Activated T-helper 1 cell treated with anti-CD3 and anti-CD28 coated beads, Interleukin-2, amount 50 U/mL, for 16 hours (primary cell): ENCODE measurements at places on chromosomes 12 and 14.

DNA sequence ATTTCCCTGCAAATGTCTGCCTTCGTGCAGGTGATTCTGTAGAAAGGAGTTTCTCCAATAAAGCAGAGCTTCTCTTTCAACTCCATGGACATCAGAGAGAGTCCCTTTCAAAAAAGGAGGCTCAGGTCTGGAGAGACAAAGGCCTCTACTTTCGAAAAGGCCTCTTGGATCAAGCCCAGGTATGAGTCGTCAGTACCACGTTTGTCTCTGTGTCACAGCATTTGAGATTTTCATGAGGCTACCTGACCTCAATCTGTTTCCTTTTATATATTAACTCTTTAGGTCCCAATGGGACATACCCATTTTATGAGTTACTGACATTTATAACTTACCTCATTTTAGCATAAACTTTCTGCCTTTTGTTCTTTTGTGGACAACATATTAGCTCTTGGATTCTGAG lies 290.8 kb downstream of the RPAP3 start:
- DNase-seq = no peak

DNA sequence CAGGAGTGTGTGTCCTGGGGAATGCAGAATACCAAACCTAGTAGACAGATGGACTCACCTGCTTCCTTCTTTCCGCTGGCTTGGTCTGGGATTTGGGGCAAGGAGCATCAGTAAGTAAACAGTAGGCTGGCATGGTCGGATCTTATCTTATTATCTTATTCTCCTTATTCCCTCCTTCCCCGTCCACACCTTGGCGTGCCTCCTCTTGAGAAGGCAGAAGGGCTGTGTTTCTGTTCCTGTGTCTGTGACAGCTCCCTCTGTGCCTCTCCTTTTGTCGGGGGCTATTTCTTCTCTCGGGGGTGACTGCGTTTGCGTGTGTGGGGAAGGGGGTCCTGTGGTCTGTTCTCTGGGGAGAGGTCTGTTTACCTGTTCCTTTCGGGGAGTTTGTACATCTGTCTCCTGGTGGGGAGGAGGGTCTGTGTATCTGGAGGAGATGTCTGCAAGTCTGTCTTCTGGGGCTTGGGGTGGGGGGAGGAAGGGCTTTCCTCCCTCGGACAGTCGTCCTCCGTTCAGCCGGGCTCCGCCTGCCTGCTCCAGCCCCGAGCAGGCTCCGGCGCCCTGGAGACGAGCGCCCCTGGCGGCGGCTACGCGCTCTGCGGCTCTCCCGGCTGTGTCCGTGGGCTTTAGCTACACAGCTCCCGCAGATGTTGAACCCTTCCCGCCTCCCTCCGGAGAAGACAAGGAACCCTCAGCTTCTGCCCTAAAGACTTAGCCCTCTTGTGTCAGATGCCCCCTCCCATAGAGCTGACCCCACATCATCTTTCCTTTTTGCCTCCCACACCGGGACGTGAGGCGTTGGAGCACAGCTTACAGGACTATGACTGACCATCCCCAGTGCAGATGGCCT lies 4.4 kb downstream of the KRT86 start:
- peak; percentile 44 for DNase-seq

DNA sequence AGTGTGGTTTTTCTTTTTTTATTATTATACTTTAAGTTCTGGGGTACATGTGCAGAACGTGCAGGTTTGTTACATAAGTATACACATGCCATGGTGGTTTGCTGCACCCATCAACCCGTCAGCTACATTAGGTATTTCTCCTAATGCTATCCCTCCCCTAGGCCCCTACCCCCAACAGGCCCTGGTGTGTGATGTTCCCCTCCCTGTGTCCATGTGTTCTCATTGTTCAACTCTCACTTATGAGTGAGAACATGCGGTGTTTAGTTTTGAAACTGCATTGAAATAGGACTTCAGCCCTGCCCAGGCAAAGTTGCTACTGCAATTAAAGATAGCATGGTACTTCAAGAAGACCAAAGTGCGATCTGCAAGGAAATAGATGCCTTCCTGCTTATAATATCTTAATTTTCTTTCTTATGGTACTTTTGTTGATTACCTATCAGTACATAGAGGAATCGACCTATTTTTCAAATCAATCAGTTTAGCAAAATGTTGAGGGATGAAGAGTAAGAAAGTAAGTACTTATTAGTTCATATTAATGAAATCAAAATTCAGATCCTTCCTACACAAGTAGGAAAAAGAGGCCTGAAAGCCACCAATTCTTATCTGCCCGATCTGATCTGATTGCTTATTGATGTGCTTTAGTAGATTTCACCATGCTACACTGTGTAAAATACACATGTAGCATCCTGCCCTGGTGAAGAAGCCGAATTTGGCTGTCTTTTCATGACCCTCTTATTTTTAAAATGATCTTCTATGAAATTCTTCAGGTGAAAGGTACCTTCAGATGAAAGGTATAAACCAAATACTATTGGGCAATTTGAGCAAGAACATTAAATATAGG lies 1.6 kb downstream of the LTA4H start:
- no peak for DNase-seq

GRCh38 chr12:56932867-56933266 lies 1.3 kb downstream of the SDR9C7 start:
- no peak for DNase-seq

GRCh38 chr14:88129306-88130056 lies 124.5 kb downstream of the GPR65 start:
- DNase-seq = no peak

DNA sequence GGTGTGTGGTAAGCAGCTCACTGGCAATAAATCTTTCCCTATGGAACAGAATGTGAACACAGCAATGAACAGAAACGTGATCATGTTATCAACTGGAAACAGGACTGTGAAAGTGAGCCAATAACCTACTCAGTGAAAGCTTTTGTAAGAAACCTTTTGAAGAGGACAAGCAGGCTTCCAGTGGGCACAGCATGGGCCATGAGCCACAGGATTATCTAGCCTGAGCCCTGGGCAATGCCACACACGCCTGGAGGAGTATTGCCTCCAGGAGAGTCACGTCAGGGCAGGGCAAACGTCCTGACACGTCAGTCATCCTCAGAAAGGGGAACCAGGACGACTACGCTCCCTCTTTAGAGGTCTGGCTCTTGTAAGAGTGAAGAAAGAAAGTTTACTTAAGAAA lies 32.3 kb downstream of the NRDE2 start:
- no peak for DNase-seq

GRCh38 chr12:51217133-51217967 lies 512 bp downstream of the POU6F1 start:
- DNase-seq = peak; percentile 32

DNA sequence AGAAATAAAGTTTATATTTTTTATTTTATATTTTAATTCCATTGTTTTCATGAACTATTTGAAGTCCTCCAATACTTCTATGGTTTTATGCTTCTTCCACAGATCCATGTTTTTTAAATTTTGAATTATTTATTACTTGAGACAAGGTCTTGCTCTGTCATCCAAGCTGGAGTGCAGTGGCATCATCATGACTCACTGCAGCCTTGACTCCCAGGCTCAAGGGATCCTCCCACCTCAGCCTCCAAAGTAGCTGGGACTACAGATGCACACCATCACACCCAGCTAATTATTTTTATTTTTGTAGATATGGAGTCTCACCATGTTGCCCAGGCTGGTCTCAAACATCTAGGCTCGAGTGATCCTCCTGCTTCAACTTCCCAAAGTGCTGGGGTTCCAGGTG lies 28.8 kb upstream of the DLGAP5 start:
- no peak for DNase-seq

- no peak for DNase-seq
Observed at GRCh38 chr12:20309504-20310148, 58.7 kb upstream of the PDE3A start.

DNA sequence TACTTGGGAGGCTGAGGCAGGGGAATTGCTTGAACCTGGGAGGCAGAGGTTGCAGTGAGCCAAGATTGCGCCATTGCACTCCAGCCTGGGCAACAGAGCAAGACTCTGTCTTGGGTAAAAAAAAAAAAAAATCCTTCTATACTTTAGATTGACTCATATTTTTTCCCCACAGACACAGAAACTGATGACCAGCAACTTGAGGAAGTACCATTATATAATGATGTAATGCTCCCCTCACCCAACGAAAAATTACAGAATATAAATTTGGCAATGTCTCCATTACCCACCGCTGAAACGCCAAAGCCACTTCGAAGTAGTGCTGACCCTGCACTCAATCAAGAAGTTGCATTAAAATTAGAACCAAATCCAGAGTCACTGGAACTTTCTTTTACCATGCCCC lies 24.3 kb upstream of the SNAPC1 start:
- no peak for DNase-seq

DNA sequence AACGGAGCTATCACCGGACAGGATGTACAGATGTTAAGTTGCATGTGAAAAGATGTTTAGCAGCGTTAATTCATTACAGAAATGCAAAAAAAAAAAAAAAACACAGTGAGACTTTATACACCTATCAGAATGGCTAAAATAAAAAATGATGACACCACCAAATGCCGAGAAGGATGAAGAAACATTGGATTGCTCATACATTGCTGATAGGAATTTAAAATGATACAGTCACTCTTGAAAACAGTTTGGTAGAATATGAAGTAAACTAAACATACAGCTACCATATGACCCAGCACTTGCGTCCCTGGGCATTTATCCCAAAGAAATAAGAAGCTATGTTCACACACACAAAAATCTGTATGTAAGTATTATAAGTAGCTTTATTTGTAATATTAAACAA lies 574.1 kb downstream of the SLC16A7 start:
- no peak for DNase-seq

DNA sequence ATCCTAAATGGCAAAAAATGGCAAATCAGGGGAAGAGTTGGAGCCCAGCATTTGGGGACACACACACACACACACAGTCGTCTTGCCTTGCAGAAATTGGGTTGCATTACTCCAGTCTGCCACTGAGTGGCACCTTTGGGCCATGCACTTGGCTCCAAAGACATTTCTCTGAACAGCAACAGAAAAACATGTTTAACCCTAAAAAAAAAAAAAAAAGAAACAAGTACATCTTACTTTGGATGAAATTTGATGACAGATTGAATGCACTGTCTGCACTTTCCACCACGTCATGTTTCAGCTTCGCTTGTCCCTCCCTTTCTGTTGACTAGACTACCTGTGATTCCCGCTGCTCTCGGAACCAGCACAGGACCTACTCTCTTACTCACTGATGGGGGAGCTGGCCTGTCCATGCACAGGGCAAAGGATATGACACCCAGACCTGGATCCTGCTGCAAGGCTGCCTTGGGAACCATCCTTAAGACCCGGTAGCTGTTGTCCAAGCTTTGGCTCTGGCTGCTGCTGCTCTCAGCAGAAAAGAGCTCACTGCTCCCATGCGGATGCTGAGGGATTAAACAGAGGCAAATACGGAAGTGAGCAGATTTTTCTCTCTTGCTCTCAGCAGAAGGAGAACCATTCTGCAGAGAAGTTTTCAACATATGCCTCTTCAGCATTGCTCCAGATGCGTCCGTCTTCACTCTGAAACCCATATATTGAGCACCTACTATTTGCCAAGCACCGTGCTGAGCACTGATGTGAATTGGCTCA lies 376.8 kb downstream of the DPF3 start:
- peak; percentile 35 for DNase-seq

DNA sequence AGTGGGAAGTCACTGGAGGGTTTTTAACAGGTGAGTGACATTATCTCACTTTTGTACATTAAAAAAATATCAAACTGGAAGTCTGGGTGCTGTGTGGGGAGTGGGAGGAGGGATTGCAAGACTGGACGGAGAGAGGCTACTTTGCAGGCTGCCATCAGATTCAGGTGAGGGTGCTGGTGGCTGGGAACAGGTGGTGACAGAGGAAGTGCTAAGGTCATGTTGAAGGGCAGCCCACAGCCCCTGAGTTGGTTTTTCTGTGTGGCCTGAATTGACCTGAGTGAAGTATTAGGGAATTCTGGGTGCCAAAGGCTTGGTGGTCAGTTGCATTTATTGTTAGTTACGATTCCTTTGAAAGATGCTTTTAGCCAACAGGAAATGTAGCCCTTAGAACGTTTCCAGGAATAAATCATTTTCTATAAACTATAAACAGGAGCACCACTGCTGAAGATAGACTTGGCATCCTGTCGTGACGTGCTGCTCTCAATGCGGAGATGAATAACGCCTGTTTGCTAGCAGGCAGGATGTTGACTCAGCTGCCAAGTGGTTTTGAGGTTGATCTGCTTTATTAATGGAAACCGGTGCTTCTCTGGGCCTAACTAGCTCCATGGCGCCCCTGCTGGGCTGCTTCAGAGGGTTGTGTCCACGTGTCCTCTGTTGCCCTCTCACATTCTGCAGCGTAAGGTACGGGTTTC lies 707.5 kb upstream of the TMEM132C start:
- DNase-seq = no peak

GRCh38 chr14:33564774-33565630 lies 385.9 kb downstream of the EGLN3 start:
- DNase-seq = no peak

DNA sequence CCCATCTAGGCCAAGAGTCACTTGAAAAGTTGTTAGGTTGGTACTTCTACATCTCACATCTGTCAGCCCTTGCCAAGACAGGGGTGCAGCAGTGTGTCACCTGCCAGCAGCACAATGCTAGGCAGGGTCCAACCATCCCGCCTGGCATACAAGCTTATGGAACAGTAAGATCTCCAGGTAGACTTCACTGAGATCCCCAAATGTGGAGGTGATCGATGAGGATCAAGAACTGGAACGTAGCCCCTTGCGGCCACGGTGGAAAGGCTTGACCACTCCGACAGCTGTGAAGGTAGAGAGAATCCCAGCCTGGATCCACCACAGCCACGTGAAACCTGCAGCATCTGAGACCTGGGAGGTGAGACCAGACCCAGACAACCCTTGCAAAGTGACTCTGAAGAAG lies 696.0 kb upstream of the LMO3 start:
- no peak for DNase-seq

DNA sequence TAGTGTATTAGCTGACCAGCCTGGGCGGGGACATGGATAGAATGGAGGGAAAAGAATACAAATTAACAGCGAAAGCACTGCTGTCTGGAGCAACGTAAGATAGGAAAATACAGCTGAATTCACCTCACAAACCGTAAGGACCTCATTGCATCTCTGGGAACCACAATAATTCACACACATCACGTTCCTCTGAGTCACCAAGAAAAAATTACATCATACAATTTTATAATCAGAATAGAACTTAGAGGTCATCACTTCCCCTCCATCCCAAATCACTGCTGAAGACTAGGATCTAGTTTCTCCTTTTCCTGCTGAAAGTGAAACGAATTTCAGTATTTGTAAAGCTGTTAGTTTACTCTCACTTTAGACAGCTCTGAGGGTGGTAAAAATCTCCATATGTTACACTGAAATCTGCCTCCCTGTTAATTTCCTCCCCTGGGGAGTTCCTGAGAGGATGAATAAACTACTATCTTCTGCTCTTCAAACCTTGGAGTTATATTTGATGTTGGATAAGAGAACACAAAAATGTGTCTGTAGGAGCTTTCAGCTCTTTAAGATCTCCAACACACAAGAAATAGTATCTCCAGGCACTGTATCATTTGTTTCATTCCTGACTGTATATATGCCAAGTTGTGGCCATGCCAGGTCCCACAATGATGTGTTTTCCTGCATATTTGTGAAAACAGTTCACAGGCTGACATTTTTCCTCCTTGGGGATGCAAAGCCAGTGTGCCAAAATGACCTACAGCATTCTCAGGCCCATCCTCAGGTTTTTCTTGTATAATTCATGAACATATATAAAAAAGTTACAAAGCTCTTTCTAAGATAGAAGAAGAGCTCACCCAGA lies 63.8 kb upstream of the SSTR1 start:
- DNase-seq = no peak

- DNase-seq = no peak
Observed at GRCh38 chr14:78946949-78947348, 776.8 kb downstream of the NRXN3 start.
